ENCODE measurements at places on chromosomes 7 and 10. TPM values are rescaled to one million over a fixed set of nuclear protein-coding genes. Genes with fewer than 3 reads are reported as not detected.

Gene OR2A1
- total RNA-seq = not detected

Gene GPRIN2
- not detected for total RNA-seq

Gene STAMBPL1
- total RNA-seq = 7.8 TPM

Gene ZC3HAV1L
- total RNA-seq = 7.3 TPM

GRCh38 chr7:132053871-132054270, 497.4 kb upstream of the PODXL start:
- no peak for DNase-seq

DNA sequence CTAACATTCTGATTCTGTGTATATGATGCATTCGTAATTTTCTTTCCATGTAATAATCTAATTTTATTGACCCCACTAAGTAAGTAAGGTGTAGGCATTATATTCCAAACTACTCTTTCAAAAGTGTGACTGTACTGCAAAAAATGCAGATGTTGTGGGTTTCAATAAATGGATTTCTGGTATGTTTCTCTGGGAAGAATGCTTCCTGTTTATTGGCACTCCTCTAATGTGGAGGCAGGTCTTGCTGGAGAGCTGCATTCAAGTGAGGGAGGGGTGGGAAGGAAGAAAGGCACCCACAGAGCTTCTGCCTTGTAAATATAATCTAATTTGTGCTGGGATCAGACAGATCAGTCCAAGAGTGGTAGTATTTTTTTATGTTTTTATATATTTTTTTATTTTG, 23.9 kb downstream of the ST7 start:
- no peak for DNase-seq

DNA sequence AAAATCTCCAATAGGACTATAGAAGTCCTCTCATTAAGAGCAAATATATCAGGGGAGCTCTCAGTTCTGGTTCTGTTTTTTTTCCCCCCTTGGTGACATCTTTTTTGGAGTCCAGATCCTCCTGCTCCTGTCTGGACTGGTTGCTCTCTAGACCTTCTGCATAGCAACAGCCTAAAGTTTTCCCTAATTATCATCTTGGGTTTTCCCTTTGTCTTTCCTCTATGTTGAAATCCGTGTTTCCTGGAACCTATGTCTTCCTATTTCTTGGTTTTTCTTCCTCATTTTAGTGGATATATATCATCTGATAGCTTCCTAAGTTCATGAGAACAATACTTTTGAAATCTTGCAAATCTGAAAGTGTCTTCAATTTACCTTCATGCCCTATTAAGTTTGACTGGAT, 29.7 kb upstream of the MTERF1 start:
- DNase-seq = no peak

DNA sequence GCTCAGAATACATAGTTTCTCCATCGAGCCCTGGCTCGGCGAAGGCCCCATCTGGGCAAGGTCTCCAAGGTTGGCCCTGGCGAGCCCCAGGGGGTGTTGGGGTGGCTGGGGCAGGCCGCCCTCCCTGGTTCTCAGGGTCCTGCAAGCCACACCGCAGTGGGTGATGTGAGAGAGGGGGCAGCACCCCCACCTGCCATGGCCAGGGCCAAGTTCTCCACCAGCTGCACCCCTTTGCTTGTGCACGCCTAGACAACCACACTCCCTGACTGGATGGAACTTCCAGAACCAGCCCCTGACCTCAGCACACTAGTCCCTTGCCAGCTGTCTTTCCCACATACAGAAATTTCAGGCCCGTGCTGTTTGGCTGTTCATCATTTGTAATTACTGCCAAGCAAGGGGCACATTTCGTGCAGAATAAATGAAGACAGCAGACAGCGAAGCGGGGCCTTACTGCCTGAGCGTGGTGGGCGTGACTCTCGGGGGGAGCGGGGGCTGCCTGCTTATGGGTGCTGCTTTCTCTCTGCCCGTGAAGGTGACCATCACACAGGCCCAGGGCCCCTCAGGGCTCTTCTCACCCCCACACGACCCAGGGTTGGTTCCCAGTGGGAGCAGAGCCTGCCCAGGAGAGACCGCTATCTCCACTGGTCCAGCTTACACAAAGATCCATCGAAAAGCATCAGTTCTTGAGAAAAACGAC, 85.9 kb downstream of the ADARB2 start:
- no peak for DNase-seq

- no peak for DNase-seq
Observed at GRCh38 chr10:117477961-117478670, 64.4 kb upstream of the EMX2 start.

- no peak for DNase-seq
Observed at GRCh38 chr10:70711911-70712310, 39.6 kb downstream of the ADAMTS14 start.

- DNase-seq = no peak
Observed at GRCh38 chr7:47866120-47866519, 82.1 kb downstream of the PKD1L1 start.

GRCh38 chr10:115136616-115137015, 43.5 kb downstream of the ATRNL1 start:
- no peak for DNase-seq

GRCh38 chr7:36224934-36225858, 72.1 kb downstream of the EEPD1 start:
- DNase-seq = no peak

Measured in left cardiac atrium (tissue), 4 donors.